IMR-90 (cell line): ENCODE measurements at places on chromosomes 1 and 21. TPM values are rescaled to one million over a fixed set of nuclear protein-coding genes. Genes with fewer than 3 reads are reported as not detected.

- no peak for DNase-seq
Measured at GRCh38 chr1:103783944-103784377, 34.3 kb downstream of the AMY1C start.

- DNase-seq = no peak
Measured at GRCh38 chr1:108482708-108483107, 32.6 kb downstream of the NBPF6 start.

DNA sequence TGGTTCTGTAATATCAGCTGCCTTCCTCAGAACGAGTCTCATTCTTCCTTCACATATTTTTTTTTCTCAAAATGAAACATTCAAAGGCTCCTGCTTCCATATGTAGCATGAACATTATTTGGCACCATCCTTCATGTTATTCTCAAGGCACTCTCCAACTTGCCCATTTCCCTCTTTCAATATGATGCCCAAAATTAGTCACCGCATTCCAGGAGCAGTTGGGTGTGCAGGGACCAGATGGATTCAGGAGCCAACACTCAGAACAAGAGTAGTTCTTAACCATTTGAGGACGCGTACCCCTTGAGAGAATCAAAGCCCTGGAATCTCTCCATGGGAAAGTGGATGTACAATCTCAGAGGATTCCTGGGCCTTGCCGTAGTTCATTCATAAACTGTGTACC is 50.3 kb downstream of the KCNK1 start:
- DNase-seq = no peak

DNA sequence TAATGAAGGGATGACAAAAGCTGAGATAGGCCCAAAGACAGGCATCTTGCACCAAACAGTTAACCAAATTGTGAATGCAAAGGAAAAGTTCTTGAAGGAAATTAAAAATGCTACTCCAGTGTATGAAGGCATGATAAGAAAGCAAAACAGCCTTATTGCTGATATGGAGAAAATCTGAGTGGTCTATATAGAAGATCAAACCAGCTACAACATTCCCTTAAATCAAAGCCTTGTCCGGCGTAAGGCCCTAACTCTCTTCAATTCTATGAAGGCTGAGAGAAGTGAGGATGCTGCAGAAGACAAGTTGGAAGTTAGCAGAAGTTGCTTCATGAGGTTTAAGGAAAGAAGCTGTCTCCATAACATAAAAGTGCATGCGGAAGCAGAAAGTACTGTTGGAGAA is 4.3 kb upstream of the ANGEL2 start:
- no peak for DNase-seq

- peak; percentile 78 for DNase-seq
Measured at GRCh38 chr1:53971718-53972117, 25.6 kb downstream of the LRRC42 start.

DNA sequence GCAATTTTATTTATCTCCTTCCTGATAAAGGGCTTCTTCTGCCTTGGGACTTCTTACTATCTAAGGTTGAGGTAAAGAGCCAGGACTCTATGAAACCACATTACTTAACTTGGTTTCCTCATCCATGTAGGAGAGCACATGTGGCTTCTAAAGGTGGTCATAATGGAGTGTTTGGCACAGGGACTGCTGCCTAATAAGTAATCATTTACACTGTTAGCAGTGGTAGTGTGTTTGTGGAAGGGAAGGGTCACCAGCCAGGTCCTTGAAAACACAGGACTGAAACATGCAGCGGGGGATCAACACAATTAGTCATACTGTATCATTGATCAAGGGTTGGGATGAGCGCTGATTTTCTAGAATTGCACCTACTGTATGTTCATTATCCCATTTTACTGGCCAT is 59.6 kb downstream of the UCK2 start:
- DNase-seq = no peak

Gene SLC9C2
- not detected in 2 replicates for total RNA-seq
